Memory B cell (primary cell): ENCODE measurements at places on chromosomes 2 and 18.

DNA sequence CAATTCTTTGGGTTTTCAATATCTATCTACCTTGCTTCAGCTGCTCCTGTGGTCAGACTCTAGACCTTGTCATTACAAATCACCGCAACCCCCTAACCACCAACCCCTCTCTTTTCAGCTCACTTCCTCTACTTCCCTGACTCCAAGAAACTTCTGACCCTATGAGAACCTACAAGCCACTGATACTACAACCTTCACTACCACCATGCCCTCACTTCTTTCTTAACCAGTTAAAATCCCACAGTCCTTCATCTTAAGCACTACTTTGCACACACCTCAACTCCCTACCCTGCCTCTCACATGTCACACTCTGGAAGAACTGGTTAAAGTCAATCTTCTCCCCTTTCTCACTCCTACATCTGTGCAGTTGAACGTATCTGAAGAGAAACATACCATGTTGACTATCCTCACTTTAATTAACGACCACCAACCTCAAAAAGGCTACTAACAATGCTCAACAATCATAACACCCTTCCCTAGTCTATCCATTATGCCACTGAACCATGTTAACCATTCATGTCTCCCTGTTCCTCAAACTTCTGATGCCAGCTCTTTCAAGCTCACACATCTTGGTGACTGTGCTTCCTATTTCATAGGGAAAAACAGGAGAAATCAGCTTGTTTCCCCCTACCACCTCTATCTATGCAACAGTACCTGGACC lies 12.6 kb downstream of the EIF2AK3 start:
- no peak for DNase-seq

DNA sequence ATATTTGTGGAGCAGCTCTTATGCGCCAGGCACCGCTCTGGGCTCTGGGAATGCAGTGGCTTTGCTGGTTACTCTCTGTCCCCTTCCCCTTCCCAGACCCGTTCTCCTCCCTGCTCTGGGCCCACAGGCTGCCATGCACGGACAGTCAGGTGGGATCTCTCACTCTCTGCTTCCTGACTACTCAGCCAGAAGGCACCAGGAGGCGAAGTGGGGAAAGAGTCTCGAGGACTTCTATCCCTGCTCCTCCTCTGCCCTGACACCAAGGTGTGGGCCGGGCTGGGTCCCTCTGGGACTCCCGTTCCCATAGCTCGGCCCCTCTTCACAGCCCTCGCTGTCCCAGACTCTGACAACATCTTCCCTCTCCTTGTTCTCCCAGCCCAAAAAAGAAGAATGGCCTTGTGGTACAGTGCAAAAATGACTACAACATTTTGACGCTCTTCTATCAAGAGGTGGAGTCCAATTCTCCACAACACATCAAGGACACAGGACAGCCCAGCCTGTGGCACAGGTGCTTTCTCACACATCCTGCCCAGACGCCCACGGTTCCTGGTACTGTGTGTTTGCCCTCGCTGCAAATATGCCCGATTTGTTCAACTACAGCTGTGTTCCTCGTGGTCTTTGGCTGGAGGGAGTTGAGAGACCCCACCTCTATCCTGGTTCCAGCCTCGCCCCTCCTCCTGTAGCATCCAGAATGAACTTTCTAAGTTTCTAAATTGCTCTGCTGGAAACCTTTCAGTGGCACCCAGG lies 14.0 kb upstream of the DUSP2 start:
- DNase-seq = no peak

DNA sequence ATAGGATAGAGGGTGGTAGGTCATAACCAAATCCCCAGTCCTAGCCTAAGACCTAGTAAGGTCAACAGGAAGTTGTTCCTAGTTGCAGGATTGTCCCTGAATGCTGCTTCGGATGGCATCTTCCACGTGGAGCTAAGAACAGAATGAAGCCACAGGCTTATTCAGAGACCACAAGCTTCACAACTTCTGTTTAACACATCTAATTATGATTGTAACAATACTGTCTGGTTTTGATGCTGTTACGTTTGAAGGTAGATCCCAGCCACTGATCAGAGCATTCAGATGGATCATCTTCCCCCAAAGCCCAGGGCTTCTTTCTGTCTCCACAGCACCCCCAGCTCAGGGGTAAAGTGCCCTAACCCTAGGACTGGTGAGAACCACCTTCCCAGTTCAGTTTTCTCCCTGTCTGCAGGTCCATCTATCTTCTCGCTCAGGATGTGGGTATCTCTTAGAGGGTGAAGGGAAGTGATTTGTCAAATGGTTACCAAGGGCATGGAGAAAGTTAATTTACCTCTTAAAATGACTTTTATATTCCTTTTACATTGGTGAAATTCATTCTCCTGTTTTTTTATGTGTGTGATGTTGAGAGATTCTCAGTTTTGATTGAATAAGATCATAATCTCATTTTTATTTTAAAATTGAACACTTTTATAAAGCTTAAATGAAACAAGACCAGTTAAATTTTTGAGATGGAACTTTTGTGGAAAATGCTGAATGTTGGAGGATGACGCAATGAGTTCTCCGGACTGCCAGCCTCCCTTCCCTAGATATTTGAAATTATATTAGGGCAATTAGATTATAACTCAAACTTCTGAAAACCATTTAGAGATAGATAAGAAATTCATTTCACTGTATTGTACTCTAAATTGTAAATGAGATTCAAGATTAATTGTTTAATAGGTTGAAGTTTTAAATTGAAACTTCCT lies 66.5 kb downstream of the RHBDD1 start:
- no peak for DNase-seq

- no peak for DNase-seq
Measured at GRCh38 chr2:42314892-42315468, 46.0 kb downstream of the COX7A2L start.

- no peak for DNase-seq
Measured at GRCh38 chr18:32550963-32551362, 80.3 kb upstream of the GAREM1 start.

DNA sequence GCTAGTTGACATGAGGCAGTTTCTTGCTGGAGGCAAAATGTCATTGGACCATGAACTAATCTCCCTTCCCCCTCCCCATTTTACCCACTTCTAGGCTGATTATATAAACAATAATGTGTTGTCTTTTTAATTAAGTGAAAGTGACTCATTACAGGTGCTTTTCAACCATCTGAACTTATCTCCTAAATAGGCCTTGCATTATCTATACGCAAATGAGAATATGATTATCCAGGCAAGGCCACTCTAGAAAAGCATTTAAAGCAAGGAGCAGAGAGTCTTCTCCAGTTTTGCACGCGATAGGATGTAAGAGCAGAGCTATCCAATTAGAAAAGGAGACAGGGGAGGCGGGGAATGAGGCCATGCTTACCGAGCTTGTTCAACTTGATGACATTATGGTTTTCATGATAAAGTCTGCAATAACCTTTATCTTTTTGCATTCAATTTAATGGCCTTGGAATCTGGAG lies 286.1 kb upstream of the SIX3 start:
- DNase-seq = no peak

DNA sequence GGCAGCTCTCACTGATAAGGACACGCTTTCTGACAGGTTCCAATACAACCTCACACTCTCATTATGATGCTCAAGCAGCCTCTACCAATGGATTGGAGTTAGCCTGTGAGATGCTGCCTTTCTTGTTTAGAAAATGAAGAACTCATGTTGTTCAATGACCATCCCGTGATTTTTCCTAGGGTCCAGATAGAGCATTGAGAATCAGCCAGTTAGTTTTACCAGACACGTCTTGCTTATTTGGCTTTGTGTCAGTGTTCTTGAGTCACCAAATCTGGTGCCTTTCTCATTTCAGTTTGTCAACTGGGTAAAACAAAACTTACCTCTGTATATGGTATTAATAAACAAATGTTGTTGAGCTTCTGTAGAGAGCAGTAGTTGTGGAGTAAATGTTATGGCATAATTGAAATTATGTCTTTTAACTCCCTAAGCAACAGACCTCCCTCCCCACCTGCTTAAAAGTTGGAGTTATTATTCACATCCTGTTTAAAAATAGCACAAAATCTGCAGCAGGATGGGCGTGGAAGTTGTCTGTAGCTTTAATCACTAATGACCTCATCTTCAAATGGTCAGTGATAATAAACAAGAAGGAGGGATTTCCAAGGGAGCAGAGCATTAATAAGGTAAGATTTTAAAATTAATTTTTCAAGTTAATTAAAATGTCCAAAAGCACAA lies 167.3 kb downstream of the HRH4 start:
- DNase-seq = no peak

GRCh38 chr18:78430131-78430758 lies 549.4 kb upstream of the SALL3 start:
- no peak for DNase-seq

DNA sequence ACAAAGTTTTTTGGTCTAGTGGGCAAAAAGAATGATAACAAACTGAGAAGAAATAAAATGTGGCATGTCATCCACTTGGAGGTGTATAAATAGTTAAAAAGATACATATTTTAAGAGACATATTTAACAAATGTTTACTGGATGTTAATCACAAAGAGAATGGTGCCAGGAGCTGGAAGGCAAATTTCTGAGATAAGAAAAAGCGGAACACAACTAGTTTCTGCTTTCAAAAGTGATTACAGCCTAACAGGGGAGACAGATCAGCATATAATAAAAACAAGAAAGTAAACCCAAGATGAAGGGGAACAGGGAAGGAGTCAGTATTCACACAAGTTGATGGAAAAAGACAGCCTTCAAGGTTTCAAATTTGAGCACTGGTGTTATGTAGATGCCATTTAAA lies 91.3 kb downstream of the OLA1 start:
- DNase-seq = no peak

- no peak for DNase-seq
Measured at GRCh38 chr2:217806482-217806765, 196.4 kb downstream of the TNS1 start.

GRCh38 chr2:41116106-41116797 lies 664.4 kb upstream of the SLC8A1 start:
- DNase-seq = no peak

DNA sequence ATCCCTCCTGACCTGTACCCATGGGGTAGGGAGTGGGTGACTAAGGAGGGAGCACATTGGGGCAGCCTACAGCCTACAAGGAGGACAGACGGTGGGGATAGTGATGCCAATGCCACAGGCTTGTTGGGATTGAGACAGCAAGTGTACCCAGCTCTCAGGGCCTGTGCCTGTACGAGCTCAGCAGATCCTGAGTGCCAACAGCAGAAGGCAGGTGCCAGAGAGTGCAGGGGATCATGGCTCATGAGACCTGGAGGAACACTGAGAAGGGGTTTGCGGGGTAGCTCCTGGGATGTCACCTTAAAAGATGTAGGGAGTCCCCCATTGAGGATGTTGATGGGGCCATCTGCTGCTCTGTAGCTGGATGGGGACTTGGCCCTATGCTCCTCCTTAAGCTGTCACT lies 10.3 kb upstream of the SNED1 start:
- no peak for DNase-seq

GRCh38 chr2:223283329-223283728 lies 231.3 kb downstream of the KCNE4 start:
- no peak for DNase-seq

- DNase-seq = no peak
Measured at GRCh38 chr2:73134471-73134870, 21.7 kb upstream of the RAB11FIP5 start.

DNA sequence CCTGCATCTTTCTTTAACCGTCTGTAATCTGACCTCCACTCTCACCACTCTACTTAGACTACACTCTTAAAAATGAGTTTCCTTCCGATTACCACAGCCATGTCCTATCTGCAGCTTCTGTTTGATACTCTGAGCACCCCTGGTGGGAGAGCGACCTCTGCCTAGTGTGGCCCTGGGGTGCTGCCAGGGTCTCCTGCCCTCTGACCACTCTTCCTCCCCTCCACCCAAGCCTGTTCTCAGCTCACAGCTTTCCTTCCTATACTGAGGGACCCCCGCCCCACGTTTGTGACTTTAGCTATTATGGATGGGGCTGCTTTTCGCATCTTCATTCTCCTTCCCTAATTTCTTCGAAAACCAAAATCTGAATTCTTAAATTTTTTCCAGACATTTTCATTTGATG lies 132.7 kb downstream of the KCTD1 start:
- DNase-seq = no peak

DNA sequence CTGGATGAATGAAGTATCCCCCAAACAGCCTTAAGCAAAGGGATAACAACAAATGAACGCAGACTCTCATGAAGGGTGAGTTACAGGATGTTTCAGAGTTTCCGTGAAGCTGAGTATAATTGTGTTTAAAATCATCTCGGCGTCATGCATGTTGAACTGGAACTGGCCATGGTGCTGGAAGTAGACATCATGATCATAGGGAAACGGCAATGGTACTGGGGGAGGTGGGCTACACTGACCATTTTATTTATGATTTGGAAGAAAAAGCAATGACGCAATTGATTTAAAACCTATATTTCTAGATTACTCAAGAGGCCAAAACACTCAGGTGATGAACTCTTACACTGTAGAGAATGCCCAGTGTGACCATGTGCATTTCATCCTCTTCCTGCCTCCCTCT lies 387.9 kb upstream of the MYT1L start:
- no peak for DNase-seq

- DNase-seq = no peak
Measured at GRCh38 chr18:34221971-34222306, 2.8 kb downstream of the NOL4 start.

DNA sequence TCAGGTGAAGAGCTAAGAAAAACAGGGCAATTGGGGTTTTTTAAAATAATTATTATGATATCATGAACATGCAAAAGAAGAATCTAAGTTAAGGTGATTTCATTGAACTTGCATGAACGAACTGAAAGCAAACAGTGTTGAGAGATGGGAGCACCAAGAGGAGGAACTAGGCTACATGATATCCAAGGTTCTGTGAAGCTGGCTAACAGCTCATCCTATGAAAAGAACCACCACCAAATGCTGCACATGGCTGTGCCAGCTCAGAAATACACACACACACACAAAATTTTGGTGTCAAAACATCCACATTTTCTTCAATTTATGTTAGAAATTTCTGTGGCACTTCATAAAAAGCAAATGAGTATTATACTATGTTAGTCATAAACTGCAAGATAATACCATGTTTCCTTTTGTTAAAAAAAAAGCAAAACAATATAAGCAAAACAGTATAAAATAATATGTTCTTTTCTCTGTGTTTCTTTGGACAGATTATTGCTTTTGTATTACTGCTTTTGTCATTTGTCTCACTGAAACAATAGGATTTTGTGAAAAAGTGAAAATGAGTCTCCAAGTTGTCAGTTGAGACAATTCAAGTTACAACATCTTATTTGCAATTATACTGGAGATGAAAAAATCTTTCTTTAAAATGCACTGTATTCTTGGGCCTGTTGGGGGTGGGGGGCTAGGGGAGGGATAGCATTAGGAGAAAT lies 12.6 kb upstream of the TTC32 start:
- DNase-seq = no peak
